SJCRH30 (cell line): ENCODE measurements at places on chromosomes 11 and 22. TPM values are rescaled to one million over a fixed set of nuclear protein-coding genes. Genes with fewer than 3 reads are reported as not detected.

DNA sequence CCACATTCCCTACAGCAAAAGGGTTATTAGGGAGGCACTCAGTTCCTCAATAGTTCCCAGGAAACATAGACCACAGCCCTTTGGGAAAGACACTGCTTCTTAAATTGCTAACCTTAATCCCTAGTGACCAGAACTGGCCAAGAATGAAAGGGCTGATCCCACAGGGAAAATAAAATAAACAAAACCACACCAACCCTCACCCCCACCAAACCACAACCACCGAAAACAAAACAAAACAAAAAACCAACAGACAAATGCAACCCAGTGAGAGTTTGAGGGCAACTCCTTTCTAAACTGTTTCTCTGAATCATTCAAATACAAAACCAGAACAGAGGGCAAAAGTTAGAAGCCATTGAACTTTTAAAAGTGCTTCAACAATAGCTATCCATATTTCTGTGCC, 57.2 kb downstream of the NAV2 start:
- DNase-seq: peak; percentile 87

DNA sequence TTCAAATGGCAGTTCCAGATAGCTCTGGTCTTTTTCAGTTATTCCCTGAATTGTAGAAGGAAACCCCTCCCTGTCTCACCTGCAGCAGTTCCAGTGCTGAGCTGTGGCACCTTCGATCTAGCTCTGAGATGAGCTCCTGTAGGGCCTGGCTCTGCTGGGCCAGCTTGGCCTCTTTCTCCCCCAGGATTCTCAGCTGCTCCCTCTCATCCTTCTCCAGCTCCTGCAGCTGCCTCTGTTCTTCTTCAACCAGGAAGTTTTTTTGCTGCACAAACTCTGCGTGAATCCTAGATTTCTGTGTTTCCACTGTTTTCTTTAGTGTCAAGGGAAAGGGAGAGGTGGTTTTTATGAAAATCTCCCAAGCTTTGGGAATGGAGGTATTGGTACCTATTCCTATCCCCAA, 5.3 kb downstream of the TRIM21 start:
- DNase-seq: peak; percentile 63

- DNase-seq: no peak
Measured at GRCh38 chr11:64072871-64073270, 37.1 kb downstream of the FLRT1 start.

GRCh38 chr11:34840736-34841386, 75.3 kb downstream of the APIP start:
- DNase-seq: peak; percentile 30

- no peak for DNase-seq
Measured at GRCh38 chr11:70323806-70324205, 53.3 kb downstream of the PPFIA1 start.

GRCh38 chr11:128624269-128625175, 37.2 kb upstream of the ETS1 start:
- DNase-seq: no peak

DNA sequence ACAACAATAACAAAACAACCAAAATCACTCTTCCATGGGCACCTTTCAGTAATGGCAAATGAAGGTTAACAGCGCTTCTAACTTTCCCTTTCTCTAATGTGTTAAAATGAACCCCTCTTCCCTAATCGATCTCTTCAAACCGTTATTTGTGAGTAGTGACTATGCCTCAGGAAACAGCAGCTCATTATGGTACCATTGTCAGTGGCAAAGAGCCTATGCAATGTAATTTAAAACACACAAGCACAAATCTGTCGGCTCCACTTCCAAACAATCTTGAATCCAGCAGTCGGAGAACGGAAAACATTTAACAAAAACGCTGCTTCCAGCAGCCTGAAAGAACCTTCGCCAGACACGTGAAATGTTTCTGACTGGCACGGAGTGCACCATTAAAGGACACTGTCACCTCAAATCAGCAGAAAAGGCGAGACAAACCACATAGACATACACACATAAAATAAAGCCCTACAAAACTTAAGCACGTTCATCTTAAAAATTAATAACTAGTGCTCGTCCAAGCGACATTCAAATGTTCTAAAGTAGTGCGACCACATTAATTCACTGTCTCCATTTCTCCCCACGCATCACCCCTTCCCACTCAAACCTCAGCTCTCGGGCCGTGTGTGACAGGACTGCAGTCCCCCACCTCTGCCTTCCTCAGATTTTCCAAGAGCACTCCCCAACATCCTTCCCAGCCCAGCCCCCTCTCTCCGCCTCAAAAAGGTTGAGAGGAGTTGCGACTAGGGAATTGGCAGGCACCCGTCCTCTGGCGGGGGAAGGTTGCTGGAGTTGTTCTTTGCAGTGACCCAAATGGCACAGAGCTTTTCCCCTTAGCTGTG, 748 bp downstream of the RAB30 start:
- peak; percentile 48 for DNase-seq

DNA sequence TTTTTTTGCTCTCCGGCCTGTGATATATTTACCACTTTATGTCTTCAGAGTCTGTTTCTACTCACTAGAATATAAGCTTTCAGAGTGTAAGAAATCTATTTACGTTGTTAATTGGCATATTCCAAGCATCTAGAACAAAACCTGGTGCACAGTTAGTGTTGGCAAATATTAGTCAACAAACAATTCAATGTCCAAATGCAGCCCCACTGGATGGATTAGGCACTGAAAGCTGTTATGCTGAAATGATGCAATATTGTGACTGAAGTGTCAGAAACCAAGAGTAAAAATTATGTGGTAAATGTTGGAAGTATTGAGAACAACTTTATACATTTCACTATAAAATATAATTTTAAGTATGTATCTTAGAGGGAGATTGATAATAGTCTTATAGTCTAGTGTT, 24.8 kb downstream of the CASP4 start:
- no peak for DNase-seq

- DNase-seq: no peak
Measured at GRCh38 chr11:69535908-69536307, 54.4 kb downstream of the LINC01488 start.

GRCh38 chr11:119858288-119858687, 129.3 kb upstream of the NECTIN1 start:
- no peak for DNase-seq

GRCh38 chr22:44215287-44215686, 34.6 kb downstream of the PARVG start:
- DNase-seq: no peak

GRCh38 chr11:88170673-88171072, 4.6 kb downstream of the RAB38 start:
- DNase-seq: no peak

DNA sequence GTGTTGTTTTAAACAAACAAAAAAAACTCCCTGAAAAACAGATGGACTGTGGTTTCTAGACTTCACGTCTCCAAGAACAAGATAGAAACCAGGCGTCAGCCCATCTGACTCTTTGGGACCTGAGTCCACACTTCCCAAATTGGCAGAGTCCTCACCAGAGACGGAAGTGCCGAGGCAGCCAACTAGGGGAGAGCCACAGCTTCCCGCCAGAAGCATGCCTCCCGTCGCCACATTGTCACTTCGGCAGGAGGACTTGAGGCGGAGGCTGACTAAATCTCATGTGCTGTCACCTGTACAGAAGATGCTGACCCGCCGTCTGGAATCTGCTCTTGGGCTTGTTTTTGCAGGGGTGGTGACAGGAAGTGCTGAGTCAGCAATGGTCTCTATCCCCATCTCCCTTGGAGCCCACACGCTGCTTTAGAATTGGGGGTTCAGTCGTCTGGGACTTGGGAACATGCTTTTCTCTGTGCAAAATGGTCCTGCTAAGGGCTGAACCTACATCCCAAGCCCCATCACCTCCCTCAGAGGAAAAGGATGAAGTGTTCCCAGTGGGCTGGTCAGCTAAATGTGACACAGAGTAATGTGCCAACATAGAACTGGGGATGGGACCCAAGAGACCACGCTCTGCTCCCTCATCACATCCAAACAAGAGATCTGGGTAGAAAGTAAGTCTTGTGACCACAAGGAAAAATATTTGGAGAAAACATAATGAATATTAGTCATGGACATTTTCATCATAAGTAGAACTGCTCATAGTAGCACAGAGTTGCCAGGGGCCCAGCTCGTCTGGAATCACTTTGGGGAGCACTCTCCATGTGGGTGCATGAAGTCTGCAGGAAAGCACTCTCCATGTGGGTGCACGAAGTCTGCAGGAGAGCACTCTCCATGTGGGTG, 152.9 kb downstream of the SNX19 start:
- DNase-seq: no peak

- DNase-seq: no peak
Measured at GRCh38 chr11:7642747-7643146, 30.6 kb downstream of the CYB5R2 start.

- no peak for DNase-seq
Measured at GRCh38 chr11:1503708-1504104, 17.1 kb upstream of the MOB2 start.

DNA sequence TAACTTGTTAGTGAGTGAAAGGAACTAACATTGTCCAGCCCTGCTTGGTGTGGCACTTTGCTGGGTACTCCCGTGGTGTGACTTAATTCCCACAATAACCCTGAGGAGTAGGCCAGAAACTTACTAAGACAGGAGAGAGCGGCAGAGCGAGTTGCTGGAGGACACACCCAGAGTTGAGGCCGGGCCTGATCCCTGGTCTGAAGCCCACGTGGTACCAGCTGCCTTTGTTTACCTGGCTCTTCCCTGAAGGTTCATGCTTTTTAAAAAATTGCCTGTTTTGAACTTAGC, 594 bp downstream of the MPST start:
- peak; percentile 26 for DNase-seq

DNA sequence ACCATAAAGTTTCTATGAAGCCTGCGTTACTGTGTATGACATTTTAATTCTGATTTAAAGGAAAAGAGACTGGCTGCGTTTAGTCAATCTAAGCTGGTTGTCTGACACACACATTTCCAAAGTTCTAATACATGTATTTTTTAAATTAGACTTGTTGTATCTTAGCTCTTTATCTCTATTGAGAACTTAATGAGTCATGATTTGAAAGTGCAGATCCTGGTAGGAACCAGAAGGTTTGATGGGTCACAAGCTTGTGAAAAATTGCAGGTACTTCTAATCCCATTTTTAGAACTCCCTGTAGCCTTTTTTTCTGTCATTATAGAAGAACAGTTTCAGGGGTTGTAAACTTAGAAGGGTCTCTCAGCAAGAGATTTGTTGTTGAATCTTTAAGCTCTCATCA, 210.3 kb downstream of the DDX10 start:
- DNase-seq: no peak

GRCh38 chr11:119335655-119336543, 1.6 kb downstream of the RNF26 start:
- DNase-seq: no peak

- DNase-seq: no peak
Measured at GRCh38 chr11:111633756-111634362, 31.6 kb downstream of the SIK2 start.

GRCh38 chr22:32480238-32480637, 5.6 kb downstream of the FBXO7 start:
- no peak for DNase-seq

GRCh38 chr11:115222218-115222862, 281.9 kb downstream of the CADM1 start:
- DNase-seq: no peak

DNA sequence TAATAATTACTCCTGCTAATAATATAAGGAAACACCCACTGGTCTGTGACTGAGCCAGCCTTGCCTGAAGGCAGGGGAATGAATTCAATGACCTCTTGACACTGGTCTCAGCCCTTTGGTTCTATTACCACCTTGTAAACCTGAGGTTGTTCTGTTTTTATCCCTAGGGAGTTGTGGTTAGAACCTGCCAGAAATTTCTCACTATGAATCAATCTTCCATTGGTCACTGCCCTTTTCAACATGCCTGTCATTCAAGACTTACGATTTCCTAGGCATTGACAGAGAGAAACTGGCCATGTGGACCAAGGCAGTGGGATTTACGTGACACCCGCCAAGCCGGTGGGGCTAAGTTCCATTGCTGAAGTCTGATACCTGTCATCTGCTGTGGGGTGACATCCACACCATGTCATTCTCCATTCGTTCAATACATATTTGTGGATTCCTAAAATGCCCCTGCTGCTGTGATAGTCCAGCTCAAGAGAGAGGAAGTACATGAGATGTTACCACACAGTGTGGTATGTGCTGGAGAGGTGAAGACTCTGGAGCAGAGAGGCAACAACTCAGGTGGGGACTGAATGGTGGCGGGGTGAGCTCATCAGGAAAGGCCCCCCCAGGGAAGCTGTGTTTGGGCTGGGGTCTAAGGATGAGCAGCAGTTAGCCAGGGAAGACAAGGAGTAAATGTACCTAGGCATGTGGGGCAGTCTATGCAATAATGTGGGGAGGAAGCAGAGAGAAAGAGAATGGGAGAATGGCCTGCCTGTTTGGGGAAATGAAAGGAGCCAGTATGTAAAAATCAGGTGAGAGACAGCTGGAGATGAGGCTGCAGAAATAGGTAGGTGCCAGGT, 15.2 kb upstream of the EHF start:
- no peak for DNase-seq

- peak; percentile 97 for DNase-seq
Measured at GRCh38 chr11:45899448-45900174, 7.5 kb downstream of the FREY1 start.

DNA sequence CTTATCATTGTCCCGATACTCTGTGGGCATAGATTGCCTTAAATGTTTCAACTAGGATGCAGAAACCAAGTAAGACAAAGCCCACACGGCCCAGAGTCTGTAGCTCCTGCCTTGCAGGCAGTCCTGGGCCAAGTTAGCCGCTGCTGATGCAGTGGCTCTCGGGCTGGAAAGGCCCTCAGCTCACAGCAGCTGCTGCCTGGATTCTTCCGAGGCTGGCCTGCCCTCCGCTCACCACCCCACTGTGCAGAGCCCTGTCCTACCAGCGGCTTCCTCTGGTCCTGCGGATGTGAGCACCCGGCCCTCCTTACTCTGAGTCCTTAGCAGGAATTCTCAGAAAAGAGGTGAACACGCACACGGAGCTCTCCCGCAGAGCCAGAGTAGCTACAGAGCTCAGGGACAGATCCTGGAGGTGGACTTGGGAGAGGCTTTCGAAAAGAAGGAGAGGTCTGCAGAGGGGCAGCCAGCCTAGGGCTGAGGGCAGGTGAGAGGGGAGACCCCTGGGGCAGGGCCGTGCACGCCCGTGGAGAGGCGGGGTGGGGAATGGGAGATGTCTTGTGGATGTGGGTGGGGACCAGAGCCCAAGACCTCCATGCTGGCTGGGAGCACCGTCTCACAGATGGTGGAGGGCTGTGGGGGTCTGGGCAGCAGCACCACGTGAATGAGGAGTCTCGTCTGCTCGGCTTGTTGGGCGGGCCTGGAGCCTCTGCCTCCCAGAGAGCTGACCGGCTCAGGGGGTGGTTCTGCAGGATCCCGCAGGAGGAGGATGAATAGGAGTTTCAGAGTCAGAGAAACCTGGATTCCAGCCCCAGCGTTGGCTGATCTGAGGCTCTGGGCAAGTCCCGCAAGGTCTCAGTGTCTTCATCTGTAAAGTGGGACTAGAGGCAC, 117.4 kb upstream of the B3GAT1 start:
- no peak for DNase-seq

GRCh38 chr22:47114813-47115517, 352.5 kb downstream of the TBC1D22A start:
- no peak for DNase-seq

Gene TENM4
- total RNA-seq: 0.53 and 0.58 TPM in 2 replicates

Gene SYCE3
- total RNA-seq: not detected in 2 replicates

Gene RHBDD3
- total RNA-seq: 20.3 and 21.8 TPM in 2 replicates

Gene MLC1
- total RNA-seq: 0.04 and 0.18 TPM in 2 replicates

Gene TP53I11
- 13.4 and 14.7 TPM in 2 replicates for total RNA-seq

Gene PGA3
- not detected in 2 replicates for total RNA-seq
